ENCODE measurements at places on chromosomes 4 and X.

- DNase-seq = no peak
Observed at GRCh38 chrX:20461576-20461975, 194.9 kb upstream of the RPS6KA3 start.

DNA sequence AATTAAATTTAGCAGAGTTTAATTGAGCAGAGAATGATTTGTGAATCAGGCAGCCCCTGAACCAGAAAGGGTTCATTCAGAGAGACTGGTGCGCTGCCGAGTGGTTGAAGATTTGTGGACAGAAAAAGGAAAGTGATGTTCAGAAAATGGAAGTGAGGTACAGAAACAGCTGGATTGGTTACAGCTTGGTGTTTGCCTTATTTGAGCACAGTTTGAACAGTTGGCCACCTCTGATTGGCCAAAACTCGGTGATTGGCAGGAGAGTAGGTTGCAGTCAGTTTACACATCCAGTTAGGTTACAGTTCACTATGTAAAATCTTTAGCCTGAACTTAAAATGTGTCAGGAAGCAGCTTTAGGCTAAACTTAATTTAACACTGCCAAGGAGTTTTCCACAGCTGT lies 14.9 kb downstream of the MID1IP1 start:
- no peak for DNase-seq

DNA sequence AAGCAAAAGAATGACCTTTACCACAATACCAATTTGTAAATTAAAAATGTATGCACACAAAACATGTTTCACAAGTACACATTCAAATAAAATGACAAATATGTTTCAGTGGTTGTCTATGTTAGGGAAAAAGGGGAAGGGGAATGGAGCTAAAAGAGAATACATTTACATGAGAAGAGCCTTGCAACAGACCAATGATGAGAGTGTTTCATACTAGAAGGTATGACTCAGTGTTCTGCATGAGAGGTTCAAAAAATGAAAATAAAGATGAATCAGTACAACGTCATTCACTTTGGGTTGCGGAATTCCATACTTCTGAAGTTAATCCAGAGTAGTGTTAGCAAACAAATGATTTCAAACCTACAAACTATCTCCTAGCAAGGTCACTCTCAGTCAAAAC lies 51.7 kb downstream of the RPGR start:
- no peak for DNase-seq

GRCh38 chr4:121785479-121785878 lies 15.6 kb upstream of the EXOSC9 start:
- DNase-seq = no peak

- DNase-seq = no peak
Observed at GRCh38 chrX:72382202-72382595, 76.5 kb upstream of the CITED1 start.

GRCh38 chr4:3434881-3435685 lies 6.7 kb upstream of the HGFAC start:
- no peak for DNase-seq

GRCh38 chr4:71288875-71289274 lies 49.9 kb upstream of the SLC4A4 start:
- DNase-seq = no peak

DNA sequence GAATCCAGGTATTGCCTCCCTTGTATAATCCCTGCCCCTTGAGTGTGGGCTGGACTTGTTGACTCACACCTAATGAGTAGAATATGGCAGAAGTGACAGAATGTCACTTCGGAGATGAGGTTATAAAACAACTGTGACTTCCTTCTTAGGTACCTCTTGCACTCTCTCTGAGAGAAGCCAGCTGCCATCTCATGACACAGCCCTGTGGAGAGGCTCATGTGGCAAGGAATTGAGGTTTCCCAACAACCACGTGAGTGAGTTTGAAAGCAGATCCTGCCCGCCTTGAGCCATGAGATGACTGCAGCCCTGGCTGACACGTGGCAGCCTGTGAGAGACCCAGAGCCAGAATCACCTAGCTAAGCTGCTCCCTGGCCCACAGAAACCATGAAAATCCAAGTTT lies 13.5 kb downstream of the ASB11 start:
- DNase-seq = no peak

- DNase-seq = no peak
Observed at GRCh38 chrX:139156356-139156755, 374.2 kb upstream of the F9 start.

DNA sequence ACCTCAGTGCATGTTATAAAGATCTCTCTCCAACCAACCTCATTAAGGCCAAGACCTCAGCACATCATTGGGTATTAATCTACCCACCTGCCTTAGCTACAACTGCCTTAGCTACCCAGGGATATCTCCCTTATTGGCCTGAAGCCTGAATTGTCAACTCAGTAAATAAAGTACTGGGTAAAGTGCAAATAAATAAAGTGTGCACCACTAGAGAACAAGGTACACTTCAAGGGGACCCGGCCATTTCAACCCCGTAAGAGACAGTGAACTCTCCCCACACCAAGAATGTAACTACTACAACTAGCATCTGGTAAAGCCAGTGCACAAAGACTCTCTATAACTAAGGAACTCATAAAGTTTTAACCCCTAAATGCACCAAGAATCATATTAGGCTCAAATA lies 61.7 kb upstream of the POU3F4 start:
- DNase-seq = no peak

GRCh38 chr4:76996445-76996844 lies 46.9 kb downstream of the SEPTIN11 start:
- DNase-seq = no peak

DNA sequence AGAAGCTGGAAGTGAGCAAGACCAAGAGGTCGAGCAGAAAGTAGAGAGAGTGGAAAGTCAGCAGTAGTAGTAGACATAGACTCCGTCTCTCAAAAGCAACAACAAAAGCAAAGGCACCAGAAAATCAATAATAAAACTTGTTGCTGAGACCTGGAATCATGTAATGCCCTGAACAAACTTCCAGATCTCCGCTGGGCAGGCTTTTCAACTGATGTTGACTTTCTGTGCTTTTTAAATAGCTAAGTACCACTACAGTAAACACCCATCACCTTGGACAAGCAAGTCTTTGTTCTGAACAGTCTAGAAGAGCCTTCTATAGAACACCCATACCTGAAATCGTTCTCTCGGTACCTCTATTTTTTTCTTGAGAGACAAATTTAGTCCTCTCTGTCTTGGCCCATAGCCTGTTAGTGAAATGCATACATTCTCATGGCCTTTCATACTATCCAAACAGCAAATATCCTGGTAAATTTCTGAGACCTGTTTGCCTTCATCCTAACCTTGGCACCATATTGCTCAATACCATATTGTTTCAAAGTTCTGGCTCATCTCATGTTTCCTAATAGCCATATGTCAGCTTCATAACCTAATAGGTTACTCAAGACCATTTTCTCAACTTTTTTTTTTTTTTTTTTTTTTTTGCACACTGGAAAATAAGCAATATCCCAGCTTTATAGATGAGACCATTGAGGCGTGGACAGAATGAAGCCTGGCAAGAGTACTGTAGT lies 200.6 kb upstream of the RBPJ start:
- no peak for DNase-seq

DNA sequence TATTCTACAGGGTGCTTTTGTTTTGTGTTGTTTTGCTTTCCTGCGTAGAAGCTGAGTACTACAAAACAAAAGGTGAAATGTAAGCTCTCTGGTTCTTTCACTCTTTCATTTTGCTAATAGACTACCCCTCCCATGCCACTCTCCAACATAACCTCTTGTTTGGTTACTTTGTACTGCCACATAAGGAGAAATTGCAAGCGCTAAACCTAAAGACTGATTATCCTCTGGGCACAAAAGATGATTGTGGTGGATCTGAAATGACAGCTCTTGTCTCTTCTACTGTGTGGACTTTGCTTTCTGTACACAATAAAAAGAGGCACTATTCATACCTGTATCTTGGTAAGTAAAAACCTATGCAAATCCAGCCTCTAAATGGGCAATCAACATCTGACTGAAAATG lies 5.3 kb downstream of the MBNL3 start:
- no peak for DNase-seq

GRCh38 chr4:139819082-139819481 lies 153.5 kb downstream of the MGST2 start:
- no peak for DNase-seq

- no peak for DNase-seq
Observed at GRCh38 chrX:11151799-11152559, 40.8 kb downstream of the HCCS start.

GRCh38 chr4:96260064-96260682 lies 420.3 kb downstream of the PDHA2 start:
- no peak for DNase-seq

DNA sequence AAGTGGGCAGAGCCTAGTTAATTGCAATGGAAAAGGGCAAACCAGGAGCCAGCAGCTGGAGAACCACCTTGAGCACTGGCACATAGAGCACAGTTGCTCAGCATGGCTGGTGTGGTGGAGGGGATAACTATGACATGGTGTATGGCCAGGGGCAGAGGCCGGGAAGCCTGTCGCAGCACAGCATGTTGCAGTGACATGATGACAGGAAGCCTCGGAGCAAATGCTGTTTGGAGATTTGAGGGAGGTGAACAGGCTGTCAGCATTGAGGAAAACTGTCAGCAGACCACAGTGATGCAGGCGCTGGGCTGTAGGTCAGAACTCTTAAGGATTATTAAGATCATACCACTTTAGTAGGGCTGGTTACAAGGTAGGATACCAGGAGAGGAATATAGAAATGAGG lies 228.7 kb downstream of the CBR4 start:
- DNase-seq = no peak

GRCh38 chrX:21503593-21503992 lies 129.4 kb downstream of the CNKSR2 start:
- no peak for DNase-seq

DNA sequence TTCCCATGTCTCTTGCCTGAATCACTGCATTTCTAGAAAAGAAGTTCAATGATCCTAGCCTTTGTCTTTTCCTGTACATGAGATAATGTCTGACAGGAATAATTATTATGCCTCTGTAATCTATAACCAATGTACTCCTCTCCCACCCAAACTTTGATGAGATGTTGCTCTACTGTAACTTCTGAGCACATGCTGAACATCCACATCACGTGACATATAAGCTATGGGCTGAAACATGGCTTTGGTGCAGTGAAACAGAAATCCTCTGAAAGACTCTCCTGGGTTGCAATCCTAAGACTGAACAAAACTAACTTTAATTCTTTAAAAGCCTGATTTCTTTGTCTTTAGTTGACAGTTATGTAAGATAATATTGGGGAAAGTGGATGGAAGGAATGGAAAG lies 1.5 kb upstream of the ADAD1 start:
- DNase-seq = no peak

GRCh38 chr4:174041555-174042105 lies 241.8 kb downstream of the FBXO8 start:
- no peak for DNase-seq

GRCh38 chrX:127908384-127908783 lies 143.8 kb downstream of the ACTRT1 start:
- DNase-seq = no peak

DNA sequence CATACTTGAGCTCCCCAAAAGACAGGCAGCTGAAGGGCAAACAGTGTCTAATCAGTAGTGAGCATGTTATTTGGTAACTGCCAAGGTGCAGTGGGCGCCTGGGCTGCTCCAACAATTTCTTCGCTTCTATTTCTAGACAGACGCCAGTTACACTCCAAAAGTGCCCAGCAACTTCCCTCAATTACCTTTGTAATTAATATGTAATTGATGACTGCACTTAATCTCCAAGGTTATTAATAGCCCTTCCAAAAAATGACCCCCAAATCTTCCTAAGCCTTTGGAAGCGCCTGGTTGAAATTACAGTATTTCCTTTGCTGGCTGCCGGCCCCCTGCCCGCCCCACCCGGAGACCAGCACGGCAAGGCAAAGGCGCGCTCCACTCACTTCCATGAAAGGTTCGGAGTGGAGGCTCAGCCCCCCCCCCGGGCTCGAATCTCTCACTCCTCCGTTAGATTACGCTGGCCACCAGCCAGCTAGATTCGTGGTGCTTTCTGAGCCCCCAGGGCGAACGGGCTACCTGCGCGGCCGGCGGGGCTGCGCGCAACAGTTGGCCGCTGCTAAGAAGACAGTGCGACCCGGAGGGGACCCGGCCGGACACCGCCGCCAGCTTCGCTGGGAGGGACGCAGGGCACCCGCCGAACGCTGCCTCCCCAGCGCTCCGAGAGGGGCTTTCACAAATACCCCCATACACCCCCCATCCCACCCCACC lies 1.9 kb downstream of the GPC4 start:
- DNase-seq = no peak

DNA sequence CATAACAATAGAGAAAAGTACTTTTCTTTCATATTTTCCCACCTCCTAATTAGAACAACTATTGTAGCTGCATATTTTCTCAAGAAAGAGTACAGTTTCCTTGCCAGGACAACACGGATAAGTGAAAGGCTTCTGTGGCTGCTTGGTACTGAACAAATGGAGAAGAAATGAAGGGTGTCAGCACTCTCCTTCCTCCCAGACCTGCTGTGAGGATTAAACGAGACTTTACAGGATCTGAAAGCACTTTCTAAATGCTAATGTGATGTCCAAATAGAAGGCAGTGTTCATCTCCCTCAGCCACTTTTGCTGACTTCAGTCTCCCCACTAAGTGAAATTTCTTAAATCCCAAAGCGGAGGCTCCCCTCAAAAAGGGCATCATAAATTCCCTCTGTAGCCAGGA lies 13.9 kb downstream of the NIPAL1 start:
- DNase-seq = no peak

DNA sequence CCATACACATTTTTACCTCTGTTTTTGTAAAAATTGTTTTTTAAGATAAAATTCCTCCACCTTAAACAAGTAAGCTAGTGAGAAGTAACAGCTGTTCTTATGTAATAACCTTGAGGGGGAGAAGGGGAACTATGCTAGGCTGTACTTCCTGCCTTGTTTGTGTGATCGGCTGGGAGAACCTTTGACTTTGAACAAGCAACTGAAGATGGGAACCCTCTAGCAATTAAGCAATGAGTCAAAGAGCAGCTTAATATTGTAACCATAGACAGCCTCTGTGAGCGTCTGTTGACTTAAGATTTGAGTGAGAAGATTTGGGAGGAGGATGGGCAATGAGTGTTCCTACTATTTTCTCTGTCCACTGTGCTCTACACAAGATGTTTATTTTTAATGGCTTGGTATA lies 135.1 kb downstream of the SCLT1 start:
- no peak for DNase-seq

- no peak for DNase-seq
Observed at GRCh38 chr4:48546336-48546735, 56.3 kb downstream of the ZAR1 start.

GRCh38 chrX:120560405-120560841 lies 339 bp downstream of the CUL4B start:
- DNase-seq = peak; percentile 25

DNA sequence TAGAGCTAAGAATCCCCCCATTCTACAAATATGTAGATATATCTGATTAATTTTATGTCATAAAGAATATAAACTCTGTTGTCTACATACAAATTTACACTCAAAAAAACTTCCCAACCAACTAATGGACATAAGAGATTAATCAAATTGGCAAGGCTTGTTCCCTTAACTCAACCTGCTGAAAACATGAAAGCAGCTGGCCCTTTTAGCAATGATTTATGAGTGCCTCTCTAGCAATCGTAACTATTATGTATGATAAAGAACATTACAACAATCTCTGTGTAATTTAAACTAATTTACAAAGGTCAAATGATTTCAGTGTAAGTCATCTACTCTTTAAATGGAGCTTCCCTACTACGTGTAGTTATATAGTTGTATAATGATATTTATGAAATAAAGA lies 83.1 kb upstream of the FTHL17 start:
- no peak for DNase-seq

- no peak for DNase-seq
Observed at GRCh38 chr4:172736046-172736445, 432.6 kb upstream of the GALNT7 start.

GRCh38 chr4:102862016-102862415 lies 6.8 kb upstream of the CISD2 start:
- no peak for DNase-seq

- DNase-seq = peak; percentile 19
Observed at GRCh38 chr4:15400981-15401671, 26.7 kb upstream of the C1QTNF7 start.

Data from stimulated activated CD4-positive, alpha-beta T cell treated with anti-CD3 and anti-CD28 coated beads, TNF-alpha, amount 100 ng/mL, for 24 hours (primary cell).